SHP77 (cell line): ENCODE measurements at places on chromosomes 3 and 15.

DNA sequence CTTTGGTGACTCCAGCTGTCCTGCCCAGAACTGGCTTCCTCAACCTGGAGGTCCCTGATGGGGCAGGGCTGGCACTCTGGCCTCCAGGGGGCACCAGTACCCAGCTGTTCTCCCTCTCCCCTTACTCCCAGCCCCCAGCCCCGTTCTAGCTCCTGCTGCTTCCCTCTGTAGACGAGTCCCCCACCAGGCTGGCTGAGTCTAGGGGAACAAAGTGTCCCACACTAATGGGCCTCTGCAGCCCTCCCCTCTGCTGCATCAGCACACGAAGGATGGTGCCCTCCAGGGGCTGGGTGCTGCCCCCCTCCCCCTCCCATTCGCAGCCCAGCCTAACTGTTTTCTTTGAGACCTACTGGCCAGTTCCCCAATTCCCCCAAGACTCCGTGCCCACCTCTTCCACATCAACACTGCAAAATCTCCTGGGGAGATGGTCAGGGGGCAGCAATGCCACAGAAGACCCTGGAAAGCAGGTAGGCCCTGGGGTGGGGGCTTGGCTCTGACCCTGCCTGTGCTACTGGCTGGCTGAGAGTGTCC lies 4.2 kb downstream of the RHCG start:
- no peak for DNase-seq

DNA sequence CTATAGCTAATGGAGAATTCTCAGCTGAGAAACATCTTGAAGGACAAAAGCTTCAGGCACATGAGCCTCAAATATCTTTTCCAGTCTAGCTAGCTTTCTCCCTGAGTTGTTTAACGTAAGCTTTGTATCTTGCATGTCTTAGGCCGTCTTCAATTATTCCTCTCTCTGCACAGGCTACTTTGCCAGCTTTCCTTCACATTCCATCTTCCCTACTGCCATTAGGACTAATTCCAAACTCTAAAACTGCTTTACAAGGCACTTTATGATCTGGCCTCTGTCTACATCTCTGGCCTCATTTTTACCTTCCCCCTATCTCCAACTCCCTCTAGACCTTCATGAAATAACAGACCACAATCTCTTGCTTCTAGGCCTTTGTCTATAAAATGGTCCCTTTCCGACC lies 171.4 kb downstream of the GREM1 start:
- no peak for DNase-seq

- DNase-seq, result no peak
Observed at GRCh38 chr3:80533553-80533952, 765.8 kb upstream of the ROBO1 start.

DNA sequence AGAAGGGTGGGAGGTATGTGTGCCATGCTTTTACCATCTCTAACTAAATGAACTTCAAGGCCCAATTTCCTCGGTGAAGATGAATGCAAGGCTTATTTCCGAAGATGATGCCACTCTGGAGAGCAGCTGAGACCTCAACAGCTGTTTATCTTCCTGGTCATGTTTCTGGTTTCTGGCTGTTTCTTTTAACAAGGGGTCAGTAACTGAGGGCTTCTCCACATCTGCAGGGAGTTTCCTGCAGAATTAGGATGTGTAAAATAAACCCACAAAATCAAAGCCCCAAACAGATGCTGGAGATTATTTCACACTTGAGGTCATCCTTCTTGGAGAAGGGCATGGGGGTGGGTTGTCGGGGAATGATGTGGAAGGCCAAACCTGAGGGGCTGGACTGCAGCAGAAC lies 220.3 kb downstream of the THSD4 start:
- DNase-seq, result no peak

DNA sequence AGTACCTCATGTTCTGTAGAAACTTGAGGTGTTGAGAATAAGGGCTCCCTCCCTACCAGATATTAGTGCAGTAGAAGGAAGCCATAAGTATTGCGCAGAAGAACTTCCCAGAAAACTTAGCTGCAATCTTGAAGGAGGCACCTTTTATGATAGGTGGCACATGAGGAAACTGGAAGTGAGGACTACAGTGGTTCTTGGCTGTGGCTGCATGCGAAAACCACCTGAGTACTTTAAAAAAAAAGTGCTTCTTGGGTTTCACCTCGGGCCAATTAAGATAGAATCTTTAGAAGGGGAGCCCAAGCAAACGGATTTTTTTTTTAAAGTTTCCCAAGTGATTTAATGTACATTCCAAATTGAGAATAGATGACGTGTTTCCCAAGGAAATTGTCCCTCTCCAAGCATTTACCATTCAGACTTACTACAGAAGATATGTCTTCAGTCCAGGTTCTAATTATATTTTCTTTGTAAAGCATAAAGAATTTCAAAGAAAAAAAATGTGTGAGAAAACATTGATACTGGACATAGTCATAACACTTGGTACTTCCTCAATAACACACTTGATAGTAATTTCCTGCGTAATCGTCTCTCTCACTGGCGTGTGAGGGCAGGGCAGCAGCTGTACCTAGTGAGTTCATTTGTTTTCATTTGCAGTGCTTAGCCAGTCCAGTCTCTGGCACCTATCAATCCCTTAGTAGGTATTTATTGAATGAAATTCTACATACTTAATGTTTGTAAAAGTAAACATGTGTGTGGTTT lies 12.3 kb upstream of the NR1I2 start:
- DNase-seq, result peak; percentile 11

- DNase-seq, result no peak
Observed at GRCh38 chr3:169186596-169186995, 476.9 kb downstream of the MECOM start.

DNA sequence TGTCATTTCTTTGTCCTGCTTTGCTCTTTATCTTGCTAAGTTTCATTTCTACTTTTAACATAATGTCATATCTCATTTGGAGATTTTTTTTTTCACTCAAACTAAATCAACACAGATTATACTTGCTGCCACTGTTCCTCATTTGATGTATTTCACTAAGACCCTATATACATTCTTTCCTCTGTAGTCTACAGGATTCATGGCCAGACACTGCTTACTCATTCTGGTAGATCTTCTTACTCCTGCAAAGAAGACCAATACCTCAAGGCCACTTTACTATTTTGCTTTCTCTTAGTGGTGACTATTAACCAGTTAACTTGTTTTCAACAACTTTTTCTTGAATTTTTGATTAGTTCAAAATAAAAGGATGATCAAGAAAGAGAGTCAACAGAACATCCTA lies 26.6 kb downstream of the SLC24A5 start:
- DNase-seq, result no peak

DNA sequence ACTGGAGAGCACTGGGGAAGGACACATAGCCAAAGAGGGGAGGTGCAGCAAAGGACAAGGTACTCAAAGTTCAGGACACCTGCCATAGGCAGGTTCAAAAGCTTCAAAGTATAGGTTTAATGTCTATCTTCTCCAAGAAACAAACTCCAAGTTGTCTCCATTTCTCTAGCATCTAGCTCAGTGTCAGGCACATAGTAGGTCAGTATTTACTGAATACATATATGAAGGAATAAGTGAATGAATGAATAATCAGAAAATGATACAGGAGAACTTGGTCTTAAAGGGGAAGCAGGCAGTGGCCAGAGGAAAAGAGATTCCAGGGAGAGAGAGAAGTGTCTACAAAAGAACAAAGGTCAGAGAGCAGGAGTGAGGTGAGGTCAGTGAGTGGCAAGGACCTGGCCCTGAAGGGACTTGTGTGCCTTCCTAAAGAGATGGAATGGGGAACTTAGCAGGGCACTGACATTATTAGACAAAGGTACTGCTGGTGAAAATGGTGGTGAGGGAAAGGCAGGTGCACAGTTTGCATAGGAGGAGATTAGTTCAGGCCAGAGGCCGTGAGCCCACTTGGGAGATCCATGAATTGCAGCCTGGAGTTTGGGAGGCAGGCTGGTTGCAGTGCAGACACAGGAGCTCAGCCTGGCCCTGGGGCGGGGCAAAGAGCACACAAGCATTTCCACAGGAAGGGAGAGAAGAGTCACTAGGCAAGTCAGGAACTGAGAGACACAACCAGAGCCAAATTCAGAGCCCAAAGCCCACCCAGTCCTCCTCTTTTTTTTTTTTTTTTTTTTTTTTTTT lies 21.4 kb downstream of the TBC1D2B start:
- no peak for DNase-seq

DNA sequence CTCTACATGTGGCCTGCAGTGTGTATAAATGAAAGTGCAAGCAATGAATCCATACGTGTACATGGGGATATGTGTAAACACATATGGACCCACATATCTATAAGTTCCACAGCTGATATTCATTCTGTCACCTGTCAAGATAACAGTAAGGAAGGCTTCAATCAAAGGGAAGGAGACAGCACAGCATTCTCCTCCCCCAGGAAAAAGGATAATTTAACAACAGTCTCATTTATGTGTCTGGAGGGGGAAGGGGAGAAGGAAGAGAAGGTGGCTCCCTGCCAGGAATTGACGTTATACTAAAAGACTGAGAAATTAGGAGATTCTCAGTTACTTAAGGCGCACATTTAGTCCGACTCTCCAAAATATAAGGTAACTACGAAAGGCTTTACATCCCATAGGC lies 345.9 kb downstream of the FOXP1 start:
- no peak for DNase-seq

GRCh38 chr15:85479071-85479647 lies 98.8 kb downstream of the AKAP13 start:
- DNase-seq, result no peak

- DNase-seq, result no peak
Observed at GRCh38 chr15:92471288-92471687, 77.6 kb downstream of the ST8SIA2 start.

DNA sequence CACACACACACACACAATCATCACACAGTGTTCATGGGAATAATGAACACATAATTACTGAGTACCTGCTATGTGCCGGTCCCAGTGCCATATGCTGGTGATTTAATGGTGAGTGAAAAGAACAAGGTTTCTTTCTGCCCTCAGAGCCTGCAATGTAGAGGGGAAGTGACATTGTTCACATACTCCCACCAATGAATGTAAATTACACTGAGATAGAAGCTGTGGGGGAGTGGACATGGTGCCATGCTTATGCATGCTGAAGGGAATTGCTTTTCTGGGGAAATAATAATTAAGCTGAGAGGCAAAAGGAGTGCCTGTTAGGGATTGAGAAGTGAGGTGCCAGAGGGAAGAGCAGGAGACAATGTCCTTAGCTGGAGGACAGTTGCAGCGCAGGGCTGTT lies 175.1 kb downstream of the MFSD1 start:
- no peak for DNase-seq

- DNase-seq, result peak; percentile 16
Observed at GRCh38 chr3:63863150-63864007, at the start of the genes ATXN7 and THOC7. ATXN7 (plus strand) TSS chr3:63863867; CDS start chr3:63912599, 48,732 bp downstream. THOC7 (minus strand) TSS chr3:63863805; CDS start chr3:63863790, 15 bp downstream.

- DNase-seq, result no peak
Observed at GRCh38 chr3:160331127-160331937, 67.7 kb downstream of the IFT80 start.

DNA sequence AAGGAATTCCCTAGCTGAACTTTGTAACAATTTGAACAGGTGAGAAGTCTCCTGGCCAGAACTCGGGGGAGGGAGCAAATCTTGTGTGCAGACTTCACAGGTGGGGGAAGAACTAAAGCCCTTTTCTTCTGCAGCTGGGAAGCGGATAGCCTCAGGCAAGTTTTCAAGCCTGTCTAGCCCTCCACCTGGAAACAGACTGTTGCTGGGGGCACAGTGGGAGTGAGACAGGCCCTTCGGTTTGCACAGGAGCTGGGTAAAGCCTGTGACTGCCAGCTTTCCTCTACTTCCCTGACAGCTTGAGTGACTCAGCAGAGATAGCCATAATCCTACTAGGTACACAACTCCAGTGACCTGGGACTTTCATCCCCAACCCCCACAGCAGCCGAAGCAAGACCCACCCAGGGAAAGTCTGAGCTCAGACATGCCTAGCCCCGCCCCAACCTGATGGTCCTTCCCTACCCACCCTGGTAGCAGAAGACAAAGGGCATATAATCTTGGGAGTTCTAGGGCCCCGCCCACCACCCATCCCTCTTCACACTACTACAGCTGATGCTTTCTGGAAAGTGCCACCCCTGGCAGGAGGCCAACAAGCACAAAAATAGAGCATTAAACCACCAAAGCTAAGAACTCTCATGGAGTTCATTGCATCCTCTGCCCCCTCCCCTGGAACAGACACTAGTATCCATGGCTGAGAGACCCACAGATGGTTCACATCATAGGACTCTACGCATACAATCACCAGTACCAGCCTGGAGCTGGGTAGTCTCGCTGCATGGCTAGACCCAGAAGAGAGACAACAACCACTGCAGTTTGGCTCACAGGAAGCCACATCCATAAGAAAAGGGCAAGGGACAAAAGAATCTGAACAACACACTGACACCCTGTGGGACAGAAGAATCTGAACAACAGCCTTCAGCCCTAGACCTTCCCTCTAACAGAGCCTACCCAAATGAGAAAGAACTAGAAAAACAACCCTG lies 479.0 kb downstream of the RAP2B start:
- no peak for DNase-seq

GRCh38 chr3:42503957-42504333 lies 1.5 kb downstream of the VIPR1 start:
- DNase-seq, result no peak

- no peak for DNase-seq
Observed at GRCh38 chr3:107201146-107201545, 176.1 kb upstream of the CCDC54 start.

DNA sequence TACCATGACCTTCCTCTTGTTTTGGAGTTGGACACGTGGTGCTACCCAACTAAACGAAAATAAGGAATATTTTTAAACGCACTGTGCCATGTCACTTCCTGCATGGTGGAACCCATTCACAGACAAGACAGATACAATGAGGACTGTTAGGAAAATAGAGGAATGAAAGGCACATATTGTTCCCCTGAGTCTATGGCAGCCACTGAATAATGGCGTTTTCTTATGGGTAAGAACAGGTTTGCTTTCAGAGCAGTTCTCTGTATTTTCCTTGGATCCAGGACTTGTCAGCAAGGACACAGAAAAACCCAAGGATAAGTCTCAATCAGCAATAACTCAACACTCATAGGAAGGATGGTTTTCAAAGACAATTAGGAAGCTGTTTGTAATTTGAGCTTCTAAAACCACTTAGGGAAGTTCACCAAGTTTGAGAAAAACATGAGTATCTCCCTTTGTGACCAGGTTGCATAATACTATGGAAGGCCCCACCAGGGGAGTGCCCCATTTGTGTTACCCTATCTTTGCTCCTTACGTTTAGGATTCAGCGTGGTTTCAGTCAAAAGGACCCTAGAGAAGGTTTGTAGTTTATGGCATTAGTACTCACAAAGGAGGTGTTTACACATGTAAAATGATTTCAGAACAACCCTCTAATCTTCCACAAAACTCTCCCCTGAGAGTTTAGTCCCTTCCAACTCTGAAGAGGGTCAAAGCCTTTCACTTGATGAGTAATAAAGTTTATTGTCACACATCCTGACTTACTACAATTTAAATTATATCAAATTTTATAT lies 487.2 kb upstream of the ATP11B start:
- no peak for DNase-seq

- DNase-seq, result peak; percentile 59
Observed at GRCh38 chr3:64441861-64442260, 216.6 kb upstream of the PRICKLE2 start.

- DNase-seq, result no peak
Observed at GRCh38 chr3:8702560-8702959, 31.0 kb upstream of the CAV3 start.

GRCh38 chr3:36649125-36649524 lies 115.2 kb downstream of the DCLK3 start:
- no peak for DNase-seq
